ENCODE measurements at places on chromosomes 1 and 21.

DNA sequence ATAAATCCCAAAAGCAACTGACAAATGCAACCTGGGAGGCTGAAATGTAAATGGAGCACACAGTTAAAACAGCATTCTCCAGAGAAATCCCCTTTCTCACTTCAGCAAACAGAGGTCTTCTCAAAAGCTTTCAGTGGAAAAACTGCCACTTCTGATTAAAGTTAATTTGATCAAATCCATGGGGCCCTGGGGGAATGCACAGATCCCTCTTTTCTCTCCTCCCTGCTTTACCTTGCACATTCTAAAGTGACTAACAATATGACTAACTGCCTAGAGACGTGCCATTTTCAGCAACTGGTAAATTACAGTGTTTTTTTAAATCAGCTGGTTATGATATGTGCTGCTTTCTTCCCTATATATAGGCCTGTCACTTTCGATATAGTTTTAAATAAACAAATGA, 142.5 kb downstream of the RERE start:
- no peak for DNase-seq

DNA sequence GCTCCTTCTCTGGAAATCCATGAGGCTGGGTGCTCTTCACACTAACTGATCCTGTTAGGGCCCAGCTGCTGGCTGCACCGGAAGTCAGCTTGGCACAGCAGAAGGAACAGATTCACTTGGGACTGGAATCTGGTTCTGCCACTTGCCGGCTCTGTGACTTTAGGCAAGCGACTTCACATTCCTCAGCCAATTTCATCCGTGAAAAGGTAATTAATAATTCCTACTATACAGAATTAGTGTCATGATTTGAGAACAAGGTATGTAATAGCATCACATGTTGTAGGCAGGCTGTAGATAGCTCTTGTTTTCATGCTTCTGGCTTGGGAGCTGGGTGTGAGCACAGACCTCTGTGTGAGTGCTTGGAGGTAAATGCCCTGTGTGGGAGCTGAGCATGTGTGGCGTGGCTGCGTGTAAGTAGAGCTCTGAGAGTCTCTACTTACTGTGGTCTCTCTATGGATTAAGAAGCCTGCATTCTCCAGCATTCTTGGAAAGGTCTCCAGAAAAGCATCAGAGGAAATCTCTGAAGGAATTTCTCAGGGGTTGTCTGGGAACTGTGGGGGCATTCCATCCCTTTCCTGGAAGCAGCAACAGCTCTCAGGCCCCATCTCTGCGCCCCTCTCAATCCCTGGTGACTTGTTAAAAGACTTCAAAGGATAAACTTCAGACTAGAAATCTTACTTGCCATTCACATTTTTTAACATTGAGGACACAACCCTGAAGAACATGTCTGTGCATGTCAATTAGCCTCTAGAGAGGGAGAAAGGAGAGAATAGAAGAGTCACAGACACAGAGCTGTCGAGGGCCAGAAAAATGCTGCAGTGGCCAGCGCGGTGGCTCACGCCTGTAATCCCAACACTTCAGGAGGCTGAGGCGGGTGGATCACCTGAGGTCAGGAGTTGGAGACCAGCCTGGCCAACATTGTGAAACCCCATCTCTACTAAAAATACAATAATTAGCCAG, 47.7 kb upstream of the PPM1J start:
- no peak for DNase-seq

DNA sequence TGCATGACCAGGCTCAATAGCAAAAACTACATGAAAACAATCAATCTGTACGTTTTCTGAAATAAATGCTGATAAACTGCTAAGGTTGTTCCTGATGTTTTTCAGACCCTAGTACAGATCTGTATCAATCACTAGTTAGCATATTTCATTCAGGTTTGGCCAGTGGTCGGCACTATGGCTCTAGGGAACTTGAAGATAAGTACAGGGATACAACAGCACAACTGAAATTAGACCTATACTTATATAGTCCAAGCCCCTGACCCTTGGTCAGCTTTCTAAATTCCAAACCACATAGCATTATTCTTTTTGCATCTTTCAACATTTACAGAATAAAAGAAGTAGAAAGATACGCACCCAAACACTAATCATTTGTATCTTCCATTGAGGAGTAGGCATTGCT, 142.7 kb downstream of the PLPPR4 start:
- DNase-seq, result no peak

- DNase-seq, result no peak
Observed at GRCh38 chr1:48602349-48602748, 130.3 kb upstream of the SPATA6 start.

DNA sequence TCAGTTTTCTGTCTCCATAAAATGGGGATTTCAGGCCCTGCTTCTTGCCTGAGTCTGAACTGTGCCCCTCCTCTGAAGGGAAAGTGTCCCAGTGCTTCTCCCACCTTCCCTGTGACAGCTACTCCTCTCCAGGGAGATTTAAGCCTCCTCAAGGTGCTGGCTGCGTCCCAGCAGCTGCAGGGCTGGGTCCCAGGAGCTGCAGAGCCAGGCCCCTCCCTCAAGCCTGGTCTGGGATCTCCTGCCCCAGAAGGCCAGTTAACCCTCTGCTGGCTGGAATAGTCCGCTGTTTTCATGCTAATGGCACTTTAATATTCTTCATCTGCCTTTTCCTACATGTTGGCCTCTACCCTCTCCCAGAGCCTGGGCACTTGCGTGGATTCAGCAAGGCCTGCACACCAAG, 99.0 kb downstream of the PLXNA2 start:
- DNase-seq, result no peak

DNA sequence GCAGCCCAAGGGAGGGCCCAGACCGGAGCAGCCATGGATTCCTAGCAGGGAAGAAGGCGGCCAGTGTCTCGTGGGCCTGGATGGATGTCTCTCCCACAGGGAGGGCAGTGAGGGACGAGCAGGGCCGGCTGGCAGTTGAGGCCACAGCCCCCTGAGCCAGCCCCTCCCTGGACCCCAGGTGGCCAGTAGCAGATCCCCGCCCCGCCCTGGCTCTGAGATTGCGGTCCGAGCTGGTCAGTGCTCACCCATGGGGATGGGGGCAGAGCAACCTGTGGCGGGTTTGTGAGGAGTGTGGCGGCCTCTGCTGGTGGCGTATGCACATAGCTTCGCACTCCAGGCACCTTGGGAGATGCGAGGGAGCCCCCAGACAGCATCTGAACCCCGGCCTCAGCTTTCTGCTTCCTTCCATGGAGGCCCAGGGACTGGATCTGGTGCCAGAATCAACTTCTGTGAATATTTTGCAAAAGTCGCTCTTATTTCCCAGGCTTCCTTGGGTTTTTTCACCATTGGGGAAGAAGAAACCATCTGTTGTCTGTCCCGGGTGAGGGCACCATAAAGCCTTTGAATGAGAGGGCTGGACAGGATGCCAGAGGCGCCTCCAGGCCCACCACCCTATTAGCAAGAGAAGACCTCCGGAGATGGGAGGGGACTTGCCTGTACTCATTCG, 8.4 kb upstream of the KCNN3 start:
- no peak for DNase-seq
